H7 (cell line): ENCODE measurements at places on chromosomes 13 and 19.

DNA sequence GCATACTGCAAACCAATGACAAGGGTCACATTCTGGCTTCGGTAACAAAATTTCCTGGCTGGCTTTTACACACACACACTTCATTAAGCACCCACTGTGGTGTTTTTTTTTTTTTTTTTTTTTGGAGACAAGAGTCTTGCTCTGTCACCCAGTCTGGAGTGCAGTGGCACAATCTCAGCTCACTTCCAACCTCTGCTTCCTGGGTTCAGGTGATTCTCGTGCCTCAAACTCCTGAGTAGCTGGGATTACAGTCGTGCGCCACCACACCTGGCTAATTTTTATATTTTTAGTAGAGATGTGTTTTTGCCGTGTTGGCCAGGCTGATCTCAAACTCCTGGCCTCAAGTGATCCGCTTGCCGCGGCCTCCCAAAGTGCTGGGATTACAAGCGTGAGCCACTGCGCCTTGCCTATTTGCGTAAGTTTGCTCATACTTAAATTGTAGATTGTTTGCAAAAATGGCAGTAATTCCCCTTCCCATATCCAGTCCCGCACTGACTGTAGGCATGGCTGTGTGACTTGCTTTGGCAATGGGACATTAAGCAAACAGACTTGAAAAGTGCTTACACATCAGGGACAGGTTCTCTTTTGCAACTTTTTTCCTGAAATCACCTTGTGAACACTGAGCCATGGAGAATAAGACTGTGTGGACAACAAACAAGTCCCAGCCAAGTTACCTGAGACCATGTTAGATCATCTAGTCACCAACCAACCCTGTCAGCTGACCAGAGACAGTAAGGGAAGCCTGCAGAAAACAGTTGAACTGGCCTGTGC lies 42.1 kb upstream of the EBPL start:
- no peak for DNase-seq

DNA sequence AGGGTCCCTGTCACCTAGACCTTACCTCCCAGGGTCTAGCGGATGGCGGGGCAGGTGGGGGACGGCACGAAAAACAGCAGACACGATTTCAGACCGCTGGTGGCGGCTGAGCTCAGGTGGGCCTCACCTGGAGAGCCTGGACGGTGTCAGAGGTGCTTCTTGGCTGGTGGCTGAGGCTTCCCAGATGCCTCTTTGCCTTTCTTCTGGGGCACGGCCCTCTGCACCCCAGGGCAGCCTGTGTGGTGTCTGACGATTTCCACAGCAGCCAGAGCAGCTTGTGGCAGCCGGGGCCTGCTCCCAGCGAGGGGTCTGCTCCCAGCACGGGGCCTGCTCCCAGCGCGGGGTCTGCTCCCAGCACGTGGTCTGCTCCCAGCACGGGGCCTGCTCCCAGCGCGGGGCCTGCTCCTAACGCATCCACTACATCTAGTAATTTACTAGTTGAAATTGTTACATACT lies 66.7 kb downstream of the ATP11A start:
- DNase-seq, result no peak

- no peak for DNase-seq
Observed at GRCh38 chr13:31908696-31909411, 122.7 kb upstream of the FRY start.

DNA sequence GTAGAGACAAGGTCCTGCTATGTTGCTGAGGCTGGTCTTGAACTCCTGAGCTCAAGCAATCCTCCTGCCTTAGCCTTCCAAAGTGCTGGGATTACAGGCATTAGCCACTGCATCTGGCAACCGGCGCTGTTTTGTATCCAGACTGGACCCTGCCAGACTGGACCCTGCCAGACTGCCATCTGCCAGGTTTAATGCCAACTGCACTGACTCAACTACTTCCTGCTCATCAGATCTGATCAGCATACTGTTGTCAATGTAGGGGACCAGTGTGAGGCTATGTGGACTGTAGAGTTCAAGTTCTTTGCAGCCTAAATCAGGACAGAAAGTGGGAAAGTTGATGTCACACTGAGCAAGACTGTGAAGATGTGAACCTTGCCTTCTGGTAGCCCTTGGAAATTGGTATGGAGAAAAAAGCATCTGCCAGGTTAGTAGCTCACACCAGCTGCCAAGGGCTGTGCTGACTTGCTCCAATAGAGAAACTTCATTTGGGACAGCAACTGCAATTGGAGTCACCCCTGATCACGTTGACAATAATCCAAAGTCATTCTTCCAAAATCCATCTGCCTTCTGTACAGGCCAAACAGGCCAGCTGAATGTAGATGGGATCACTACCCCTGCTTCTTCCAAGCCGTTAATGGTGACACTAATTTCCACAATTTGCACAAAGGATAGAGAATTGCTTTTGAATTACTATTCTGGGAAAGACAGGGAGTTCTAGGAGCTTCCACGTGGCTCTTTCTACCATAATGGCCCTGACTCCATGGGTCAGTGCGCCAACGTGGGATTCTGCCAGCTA lies 36.8 kb upstream of the ATP1A3 start:
- DNase-seq, result no peak

GRCh38 chr13:97259798-97260714 lies 37.9 kb downstream of the MBNL2 start:
- no peak for DNase-seq
